ENCODE measurements at places on chromosomes 2 and 18.

GRCh38 chr2:109322641-109323040, 193.6 kb downstream of the SH3RF3 start:
- DNase-seq = no peak

GRCh38 chr2:103792042-103792441, 1030.2 kb downstream of the TMEM182 start:
- no peak for DNase-seq

GRCh38 chr18:47549021-47549540, 297.6 kb upstream of the SKOR2 start:
- no peak for DNase-seq

DNA sequence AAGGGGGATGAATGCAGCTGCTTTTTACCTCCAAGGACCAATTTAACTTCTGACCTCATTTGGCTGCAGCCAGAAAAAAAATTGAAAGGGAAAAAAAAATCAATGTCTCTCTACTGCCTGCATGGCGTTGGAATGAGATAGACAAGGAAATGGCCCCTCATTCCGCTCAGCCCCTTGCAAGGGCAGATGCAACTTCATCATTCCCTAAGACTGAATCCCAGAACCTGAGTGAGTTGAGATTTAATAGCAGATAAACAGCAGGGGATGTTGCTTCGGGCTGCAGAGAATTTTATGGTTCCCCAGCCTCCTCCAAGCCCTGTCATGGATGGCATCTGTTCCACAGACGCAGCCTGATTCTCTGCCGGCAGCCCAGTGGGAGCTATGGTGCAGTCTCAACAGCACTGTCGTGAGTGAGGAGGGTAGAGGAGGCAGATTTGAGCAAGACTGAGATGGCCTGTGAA, 49.0 kb downstream of the CAPN13 start:
- no peak for DNase-seq

GRCh38 chr2:213932-214693, 49.7 kb downstream of the SH3YL1 start:
- DNase-seq = no peak

DNA sequence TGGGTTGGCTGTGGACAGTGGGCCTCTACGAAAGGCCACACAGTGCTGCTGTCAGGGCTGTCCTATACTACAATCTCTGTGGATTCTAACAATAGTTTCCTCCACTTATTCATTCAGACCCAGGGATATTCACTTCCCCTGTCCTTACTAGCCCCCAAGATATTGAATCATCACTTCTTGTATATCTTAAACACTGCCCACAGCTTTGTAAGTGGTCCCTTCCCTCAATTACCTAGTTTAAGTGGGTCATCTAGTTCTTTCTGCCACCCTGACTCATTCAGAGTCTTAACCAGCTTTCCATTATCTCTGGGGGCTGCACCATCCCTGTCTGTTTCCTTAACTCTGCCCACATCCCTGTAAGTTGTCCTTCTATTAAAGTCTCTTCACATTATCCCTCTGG, 69.2 kb downstream of the CD28 start:
- no peak for DNase-seq

GRCh38 chr2:29251406-29251805, 136.2 kb downstream of the CLIP4 start:
- DNase-seq = no peak

GRCh38 chr2:223727562-223727961, 109.8 kb downstream of the AP1S3 start:
- peak; percentile 18 for DNase-seq

DNA sequence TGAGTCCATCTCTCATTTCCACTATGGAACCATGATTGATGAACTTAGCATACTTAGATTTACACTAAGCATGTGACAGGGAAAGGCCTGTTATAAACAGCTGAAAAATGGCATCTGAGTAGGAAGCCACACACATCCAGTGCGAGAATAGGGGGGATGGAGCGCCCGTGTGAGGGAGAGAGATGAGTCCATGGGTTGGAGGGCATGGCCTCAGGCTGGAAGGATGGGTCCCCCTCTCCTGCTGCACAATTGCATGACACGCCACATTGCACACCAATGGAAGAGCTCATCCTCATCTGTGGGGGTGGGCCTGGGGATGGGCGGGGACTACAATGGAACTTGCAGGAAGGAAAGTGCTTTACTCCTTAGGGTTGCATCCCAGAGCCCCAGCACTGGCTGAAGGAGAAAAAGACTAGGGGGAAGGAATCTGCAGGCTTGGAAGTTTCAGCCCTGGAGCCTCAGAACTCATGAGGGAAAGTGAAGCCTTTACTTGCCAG, 46.4 kb upstream of the CXCR4 start:
- DNase-seq = no peak

- no peak for DNase-seq
Observed at GRCh38 chr2:138997856-138998517, 217.8 kb upstream of the NXPH2 start.

GRCh38 chr2:241608881-241609280, 28.1 kb downstream of the THAP4 start:
- DNase-seq = no peak

GRCh38 chr2:233168445-233168844, 83.0 kb upstream of the ATG16L1 start:
- no peak for DNase-seq

GRCh38 chr18:11047817-11048216, 101.6 kb downstream of the PIEZO2 start:
- DNase-seq = no peak

- no peak for DNase-seq
Observed at GRCh38 chr18:38198956-38199355, 633.4 kb upstream of the CELF4 start.

- no peak for DNase-seq
Observed at GRCh38 chr2:24351981-24352380, 8.4 kb downstream of the ITSN2 start.

Data from endothelial cell (in vitro differentiated cells).